ENCODE measurements at places on chromosomes 5 and 9. TPM values are rescaled to one million over a fixed set of nuclear protein-coding genes. Genes with fewer than 3 reads are reported as not detected.

ARSI gene
- 6.3 TPM for total RNA-seq

CCL27 gene
- total RNA-seq, result not detected

PLAA gene
- 27.2 TPM for total RNA-seq

DNA sequence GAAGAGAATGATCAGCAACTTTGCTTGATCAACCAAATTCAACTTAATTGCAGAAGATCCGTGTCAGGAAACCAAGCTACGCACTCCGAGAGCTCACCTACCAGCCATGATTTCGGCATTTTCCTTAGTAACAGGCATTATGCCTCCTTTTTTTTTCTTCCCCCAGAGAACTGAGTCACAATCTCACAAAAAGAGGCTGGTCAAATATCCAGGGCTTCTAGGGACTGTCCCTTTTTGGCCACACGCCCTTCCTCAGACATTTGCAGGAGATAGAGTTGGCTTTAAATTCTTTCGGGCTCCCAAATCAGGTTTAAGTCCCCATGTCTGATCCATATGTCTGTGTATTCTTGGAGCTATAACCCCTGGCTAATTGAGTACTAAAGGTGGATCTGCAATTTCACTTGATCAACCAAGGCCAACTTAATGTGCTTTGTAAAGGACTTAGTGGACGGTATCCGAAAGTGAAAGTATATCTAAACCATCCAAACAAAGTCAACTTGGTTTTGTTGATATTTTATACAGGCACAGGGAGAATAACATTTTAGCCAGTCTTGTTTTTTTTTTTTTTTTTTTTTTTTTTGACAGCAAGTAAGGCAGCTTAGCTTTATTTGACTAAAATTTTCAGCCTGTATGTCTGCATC is 100.8 kb upstream of the TBCA start:
- H3K27me3 ChIP-seq, result no peaks in the 10 kb centered on the region
- no peaks in the 10 kb centered on the region for H3K36me3 ChIP-seq
- no peak overlapping the region for H3K27ac ChIP-seq
- DNase-seq, result no peak

DNA sequence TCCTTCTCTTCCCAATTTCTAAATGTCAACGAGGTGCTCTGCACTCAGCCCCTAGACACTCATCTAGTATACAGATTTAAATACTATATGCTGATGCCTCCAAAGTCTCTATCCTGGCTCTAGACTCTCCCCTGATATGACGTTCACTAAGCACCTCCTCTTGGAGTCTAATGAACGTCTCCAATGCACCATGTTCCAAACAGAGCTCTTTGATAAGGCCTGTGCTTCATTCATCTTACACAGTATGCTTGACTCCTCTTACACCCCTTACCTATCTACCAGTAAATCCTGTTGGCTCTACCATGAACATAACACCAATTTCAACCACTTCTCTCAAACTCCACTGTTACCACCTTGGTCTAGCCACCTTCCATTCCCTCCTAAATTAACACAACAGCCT is 25.7 kb downstream of the OXCT1 start:
- no peak overlapping the region for H3K4me3 ChIP-seq
- peaks cover 8% of the 10 kb centered on the region for H3K36me3 ChIP-seq
- H3K27ac ChIP-seq, result no peak overlapping the region
- H3K4me1 ChIP-seq, result no peaks in the 10 kb centered on the region
- H3K27me3 ChIP-seq, result no peaks in the 10 kb centered on the region

DNA sequence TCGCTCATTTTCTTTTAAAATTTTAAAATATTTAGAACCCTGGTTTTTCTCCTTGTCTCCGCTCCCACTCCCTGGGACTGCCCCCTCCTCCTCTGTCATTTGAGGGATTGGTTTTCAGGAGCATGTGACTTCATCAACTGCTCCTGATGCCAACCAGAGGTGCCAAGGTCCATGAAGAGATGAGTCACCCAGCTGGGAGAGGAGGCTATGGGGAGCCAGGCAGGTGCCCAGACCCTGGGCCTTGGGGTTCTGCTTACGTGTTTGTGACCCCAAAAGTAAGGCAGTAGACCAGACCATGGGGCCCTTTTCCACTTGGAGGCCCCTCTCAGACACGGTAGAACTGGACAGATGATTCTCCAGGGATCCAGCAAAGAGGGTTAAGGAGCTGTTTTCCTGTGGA is 167.0 kb downstream of the FGF18 start:
- H3K4me3 ChIP-seq, result no peak overlapping the region
- peaks cover 95% of the 10 kb centered on the region for H3K27me3 ChIP-seq
- no peak for DNase-seq
- no peaks in the 10 kb centered on the region for H3K4me1 ChIP-seq
